Activated CD4-positive, alpha-beta T cell treated with anti-CD3 and anti-CD28 coated beads for 4 hours (primary cell): ENCODE measurements at places on chromosomes 12 and 14.

- DNase-seq: no peak
Observed at GRCh38 chr12:107533218-107533617, 152.4 kb upstream of the PWP1 start.

DNA sequence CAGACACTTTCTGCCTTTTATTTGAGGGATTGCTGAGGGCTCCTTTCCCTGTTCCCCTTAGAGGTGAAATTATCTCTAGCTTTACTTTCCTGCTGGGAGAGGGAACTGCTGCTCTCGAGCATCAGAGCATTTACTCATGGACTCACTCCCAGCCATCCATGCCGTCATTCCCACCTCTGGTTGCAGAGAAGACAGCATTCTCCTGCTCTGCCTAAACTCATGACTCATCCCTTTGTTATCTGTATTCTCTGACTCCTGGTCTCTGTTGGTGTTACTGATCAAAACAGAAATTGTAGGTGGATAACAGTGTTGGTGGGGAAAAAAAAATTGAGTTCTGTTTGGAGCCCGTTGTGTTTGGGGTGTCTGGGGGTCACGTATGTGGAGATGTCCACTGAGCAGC is 159.3 kb downstream of the TTC8 start:
- no peak for DNase-seq

DNA sequence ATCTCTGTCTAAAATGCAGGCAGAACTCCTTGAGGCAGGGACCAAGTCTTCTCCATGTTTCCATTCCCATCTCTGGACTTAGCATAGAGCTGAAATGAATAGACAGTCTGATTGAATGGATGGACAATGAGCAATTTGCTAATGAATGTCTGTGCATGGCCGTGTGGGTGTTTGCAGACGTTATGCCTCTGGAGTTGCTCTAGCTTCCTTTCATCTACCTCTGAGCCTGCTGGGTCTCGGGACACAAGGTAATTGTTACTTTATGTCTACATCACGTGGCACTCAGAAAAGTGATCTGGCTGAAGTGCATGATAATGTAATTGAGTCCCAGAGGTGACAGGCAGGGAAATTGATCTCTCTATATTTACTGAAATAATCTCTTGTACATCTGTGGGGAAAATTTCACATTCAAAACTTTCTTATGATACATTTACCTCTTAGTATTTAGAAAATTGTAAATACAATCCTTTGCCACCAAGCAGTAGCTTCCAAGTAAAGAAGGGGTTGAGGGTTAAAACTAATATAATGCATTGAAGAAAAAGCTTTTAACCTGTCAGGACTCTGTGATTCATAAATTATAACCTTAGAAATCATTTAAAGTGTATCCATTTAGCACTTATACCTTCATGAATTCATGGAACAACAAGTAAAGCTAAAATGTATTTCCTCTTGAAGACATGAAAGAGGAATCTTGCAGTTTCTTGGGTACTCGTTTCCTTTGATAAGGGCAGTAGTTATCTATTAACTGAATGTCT is 424.1 kb downstream of the APAF1 start:
- no peak for DNase-seq

DNA sequence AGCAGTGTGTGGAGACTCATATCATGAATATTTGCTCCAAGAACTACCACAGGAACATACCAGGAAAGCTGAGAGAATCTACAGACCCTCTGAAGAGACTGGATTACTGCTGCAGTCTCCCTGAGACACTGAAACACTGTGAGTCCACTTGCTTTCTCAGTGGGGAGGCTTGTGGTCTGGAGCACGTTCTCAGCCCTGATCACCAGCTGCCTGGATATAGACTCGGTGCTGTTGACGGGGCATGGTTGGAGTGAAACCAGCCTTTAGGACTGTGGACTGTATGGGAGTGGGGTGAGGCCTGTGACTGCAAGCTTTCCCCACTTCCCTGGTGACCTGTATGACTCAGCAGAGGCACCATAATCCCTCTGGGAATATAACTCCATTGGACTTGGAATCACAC is 525.8 kb upstream of the FBXO33 start:
- no peak for DNase-seq

DNA sequence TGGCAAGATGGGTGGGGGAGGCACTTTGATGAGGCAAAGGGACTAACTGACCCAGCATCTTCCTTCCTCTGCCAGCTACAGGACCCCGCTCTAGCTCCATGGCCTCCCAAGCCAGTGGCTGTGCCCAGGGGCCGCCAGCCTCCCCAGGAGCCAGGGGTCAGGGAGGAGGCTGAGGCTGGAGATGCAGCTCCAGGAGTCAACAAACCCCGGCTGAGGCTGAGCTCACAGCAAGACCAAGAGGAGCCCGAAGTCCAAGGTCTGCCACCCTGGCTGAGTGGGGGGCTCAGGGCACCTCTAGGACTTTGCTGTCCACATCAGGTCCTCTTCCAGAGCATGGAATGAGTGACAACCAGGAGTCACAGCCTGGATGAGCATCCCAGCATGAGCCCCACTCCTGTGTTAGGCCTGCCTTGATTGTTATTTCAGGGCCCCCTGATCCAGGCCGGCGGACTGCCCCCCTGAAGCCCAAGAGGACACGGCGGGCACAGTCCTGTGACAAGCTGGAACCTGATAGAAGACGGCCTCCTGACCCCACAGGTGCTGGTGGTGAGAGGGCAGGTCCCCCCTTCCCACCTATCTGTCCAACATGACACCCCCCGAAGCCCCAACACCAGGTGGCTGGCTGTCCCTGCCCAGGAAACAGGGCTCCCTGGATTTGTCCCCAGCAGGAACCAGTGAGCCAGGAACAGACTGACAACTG is 2.5 kb upstream of the CPNE6 start:
- DNase-seq: no peak

- no peak for DNase-seq
Observed at GRCh38 chr12:124509676-124510300, 57.6 kb downstream of the NCOR2 start.

- no peak for DNase-seq
Observed at GRCh38 chr12:70359458-70360197, 6.5 kb upstream of the KCNMB4 start.
